ENCODE measurements at places on chromosomes 7 and 10.

DNA sequence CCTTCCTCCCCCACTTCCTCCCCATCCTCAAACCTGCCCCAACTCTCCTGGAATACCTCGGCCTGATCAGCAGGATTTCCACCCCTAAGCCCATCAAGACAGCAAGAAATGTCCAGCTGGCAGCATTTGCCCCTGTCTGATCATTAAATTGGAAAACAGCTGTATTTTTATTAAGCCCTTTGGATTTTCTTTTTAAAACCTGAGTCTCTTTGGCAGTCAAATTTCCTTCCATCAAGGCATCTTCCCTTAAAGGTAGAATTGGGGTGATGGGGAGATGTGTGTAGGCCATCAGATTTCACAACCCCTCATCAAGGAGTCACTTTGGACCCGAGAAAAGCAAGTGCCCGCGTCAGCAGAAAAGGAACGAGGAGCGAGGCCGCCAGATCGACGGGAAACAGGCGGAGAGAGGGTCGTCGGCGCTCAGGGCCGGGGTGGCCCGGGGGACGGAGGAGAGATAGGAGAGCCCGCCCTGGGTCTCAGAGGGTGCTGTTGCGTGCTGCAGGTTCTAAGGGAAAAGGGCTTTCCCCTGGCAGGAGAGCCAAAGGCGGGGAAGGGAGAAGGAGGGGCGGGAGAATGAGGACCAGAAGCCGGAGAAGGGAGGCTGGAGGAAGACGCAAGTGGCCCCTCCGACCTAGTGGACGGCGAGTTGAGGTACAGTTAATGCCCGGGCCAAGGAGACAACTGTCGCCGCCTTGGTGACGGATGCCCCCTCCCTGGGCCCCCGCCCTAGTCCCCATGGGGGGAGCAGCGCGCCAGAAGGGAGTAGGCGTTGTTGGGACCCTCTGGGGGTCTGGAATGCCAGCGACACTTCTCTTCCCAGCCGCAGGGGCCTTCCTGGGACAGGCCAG, 11.5 kb upstream of the GATA3 start:
- H3K27me3 ChIP-seq = no peaks in the 10 kb centered on the region
- no peaks in the 10 kb centered on the region for H3K4me1 ChIP-seq
- no peak overlapping the region for H3K27ac ChIP-seq
- no peak overlapping the region for H3K4me3 ChIP-seq

- no peaks in the 10 kb centered on the region for H3K27me3 ChIP-seq
- H3K27ac ChIP-seq = no peak overlapping the region
- no peaks in the 10 kb centered on the region for H3K4me1 ChIP-seq
- no peak overlapping the region for H3K4me3 ChIP-seq
- no peaks in the 10 kb centered on the region for H3K36me3 ChIP-seq
Measured at GRCh38 chr10:30742471-30742870, 112.9 kb upstream of the LYZL2 start.

GRCh38 chr10:111739125-111739873, 444.3 kb downstream of the GPAM start:
- DNase-seq = no peak
- no peaks in the 10 kb centered on the region for H3K4me1 ChIP-seq
- no peak overlapping the region for H3K4me3 ChIP-seq
- no peaks in the 10 kb centered on the region for H3K36me3 ChIP-seq

DNA sequence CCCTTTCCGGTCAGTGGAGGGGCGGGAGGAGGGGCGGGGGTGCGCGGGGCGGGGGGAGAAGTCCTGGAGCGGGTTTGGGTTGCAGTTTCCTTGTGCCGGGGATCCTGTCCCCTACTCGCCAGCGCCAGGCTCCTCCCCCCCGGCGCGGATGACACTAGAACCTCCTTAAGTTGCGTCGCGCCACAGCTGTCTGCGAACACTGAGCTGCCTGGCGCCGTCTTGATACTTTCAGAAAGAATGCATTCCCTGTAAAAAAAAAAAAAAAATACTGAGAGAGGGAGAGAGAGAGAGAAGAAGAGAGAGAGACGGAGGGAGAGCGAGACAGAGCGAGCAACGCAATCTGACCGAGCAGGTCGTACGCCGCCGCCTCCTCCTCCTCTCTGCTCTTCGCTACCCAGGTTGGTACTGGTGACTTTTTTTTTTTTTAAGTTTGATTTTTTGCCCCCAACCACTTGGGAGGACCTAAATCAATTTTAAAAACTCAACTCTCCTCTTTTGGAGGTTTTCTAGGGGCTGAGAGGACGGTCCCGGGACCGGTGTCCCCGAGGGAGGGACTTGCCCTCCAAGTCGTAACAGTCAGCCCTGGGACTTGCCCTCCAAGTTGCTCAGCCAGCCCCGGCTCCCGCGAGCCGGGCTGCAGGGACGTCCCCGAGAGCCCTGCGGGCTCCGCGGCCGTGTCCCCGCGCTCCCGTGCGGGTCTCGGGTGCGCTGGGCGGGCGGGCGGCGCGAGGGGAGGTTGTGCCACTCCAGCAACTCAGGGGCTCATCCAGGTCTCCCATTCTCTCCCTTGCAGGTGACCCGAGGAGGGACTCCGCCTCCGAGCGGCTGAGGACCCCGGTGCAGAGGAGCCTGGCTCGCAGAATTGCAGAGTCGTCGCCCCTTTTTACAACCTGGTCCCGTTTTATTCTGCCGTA, at the start of gene GATA3:
Gene GATA3 (plus strand): TSS at position 195 of the 914 bp plus-strand sequence. CDS start 968 bp downstream, outside the sequence.
- peaks cover 5% of the 10 kb centered on the region for H3K36me3 ChIP-seq
- peak within 1 kb of the TSS; percentile 87 for H3K27ac ChIP-seq
- H3K4me1 ChIP-seq = no peaks in the 10 kb centered on the region
- peak; percentile 70 for DNase-seq

GRCh38 chr7:124934841-124935240, 5.2 kb upstream of the POT1 start:
- no peak overlapping the region for H3K4me3 ChIP-seq
- H3K27ac ChIP-seq = no peak overlapping the region
- no peaks in the 10 kb centered on the region for H3K4me1 ChIP-seq
- DNase-seq = no peak
- H3K36me3 ChIP-seq = no peaks in the 10 kb centered on the region
- no peaks in the 10 kb centered on the region for H3K27me3 ChIP-seq

- no peaks in the 10 kb centered on the region for H3K4me1 ChIP-seq
- no peak overlapping the region for H3K27ac ChIP-seq
- no peak overlapping the region for H3K4me3 ChIP-seq
- DNase-seq = no peak
- no peaks in the 10 kb centered on the region for H3K27me3 ChIP-seq
- H3K36me3 ChIP-seq = no peaks in the 10 kb centered on the region
Measured at GRCh38 chr7:104928721-104929400, 85.1 kb upstream of the KMT2E start.

GRCh38 chr7:155002411-155003091, 373 bp downstream of the PAXIP1 start:
- peak overlapping the region; percentile 67 for H3K4me3 ChIP-seq
- no peaks in the 10 kb centered on the region for H3K27me3 ChIP-seq
- DNase-seq = no peak
- H3K36me3 ChIP-seq = peaks cover 11% of the 10 kb centered on the region
- H3K4me1 ChIP-seq = peaks cover 22% of the 10 kb centered on the region

All from PC-9 (cell line).